ENCODE measurements at places on chromosomes 11 and 22.

DNA sequence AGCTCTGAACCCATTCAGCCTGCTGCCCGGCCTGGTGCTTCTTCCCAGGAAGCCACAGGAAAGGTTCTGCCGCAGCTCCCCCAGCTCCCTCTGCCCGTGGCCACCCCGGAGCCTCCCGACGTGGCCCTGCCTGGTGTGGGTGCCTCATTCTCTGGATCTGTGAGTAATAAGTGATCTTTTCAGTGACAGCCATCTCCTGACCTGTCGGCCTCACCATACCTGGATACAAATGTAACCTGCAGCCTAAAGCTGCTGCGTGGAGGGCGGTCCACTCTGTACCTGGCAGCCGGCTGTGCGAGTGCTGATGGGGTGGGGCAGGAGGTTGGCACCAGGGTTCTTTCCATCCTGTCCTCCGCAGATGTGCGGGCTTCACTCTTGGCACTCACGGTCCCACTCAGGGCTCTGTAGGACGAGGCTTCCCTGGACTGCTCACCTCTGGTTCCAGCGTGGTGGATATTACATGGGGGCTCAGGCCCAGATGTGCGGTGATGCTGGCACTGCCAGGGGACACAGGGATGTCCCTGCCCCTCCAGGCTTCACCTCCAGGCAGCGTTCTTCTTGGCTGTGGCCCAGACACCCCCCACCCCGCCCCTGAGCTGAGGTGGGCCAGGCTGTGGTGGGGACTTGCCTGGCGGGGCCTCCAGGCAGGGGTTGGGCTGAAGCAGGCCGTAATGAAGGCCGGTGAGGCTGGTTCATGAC is 748.5 kb downstream of the BRD1 start:
- DNase-seq: no peak

GRCh38 chr11:47248304-47248663 is 330 bp downstream of the ACP2 start:
- no peak for DNase-seq

GRCh38 chr11:360326-361280 is 8.7 kb upstream of the B4GALNT4 start:
- DNase-seq: no peak

GRCh38 chr11:116500947-116501602 is 271.7 kb downstream of the BUD13 start:
- no peak for DNase-seq

GRCh38 chr22:22556995-22557925 is 1.8 kb downstream of the PRAME start:
- no peak for DNase-seq

- no peak for DNase-seq
These were observed 83.7 kb downstream of the KCNQ1 start for GRCh38 chr11:2528301-2529050.

DNA sequence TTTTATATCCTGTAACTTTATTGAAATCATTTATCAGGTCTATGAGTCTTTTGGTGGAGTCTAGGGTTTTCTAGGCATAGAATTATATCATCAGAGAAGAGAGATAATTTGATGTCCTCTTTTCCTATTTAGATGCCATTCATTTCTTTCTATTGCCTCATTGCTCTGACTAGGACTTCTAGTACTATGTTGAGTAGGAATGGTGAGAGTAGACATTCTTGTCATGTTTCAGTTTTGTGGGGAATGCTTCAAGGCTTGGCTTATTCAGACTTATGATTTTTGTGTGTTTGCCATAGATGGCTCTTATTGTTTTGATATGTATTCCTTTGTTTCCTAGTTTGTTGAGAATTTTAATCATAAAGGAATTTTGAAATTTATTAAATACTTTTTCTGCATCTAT is 1078.3 kb downstream of the FAM181B start:
- DNase-seq: no peak

DNA sequence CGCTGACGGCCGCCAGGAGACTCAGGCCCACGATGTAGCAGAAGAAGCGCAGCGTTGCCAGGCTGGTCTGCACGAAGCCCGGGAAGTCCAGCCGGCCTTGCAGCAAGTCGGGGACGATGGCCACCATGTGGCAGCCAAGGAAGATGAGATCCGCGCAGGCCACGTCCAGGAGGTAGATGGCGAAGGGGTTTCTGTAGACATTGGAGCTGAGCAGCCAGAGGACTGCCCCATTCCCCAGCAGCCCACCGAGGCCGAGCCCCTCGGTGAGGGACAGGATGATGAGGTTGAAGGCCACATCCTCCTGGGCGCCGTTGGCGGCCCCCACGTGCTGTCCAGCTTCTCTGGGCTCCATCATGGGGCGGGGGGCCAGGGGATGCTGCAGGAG is 3.8 kb downstream of the MRGPRE start:
- DNase-seq: no peak

- no peak for DNase-seq
These were observed 45.7 kb upstream of the ANO1 start for GRCh38 chr11:70032470-70032795.

DNA sequence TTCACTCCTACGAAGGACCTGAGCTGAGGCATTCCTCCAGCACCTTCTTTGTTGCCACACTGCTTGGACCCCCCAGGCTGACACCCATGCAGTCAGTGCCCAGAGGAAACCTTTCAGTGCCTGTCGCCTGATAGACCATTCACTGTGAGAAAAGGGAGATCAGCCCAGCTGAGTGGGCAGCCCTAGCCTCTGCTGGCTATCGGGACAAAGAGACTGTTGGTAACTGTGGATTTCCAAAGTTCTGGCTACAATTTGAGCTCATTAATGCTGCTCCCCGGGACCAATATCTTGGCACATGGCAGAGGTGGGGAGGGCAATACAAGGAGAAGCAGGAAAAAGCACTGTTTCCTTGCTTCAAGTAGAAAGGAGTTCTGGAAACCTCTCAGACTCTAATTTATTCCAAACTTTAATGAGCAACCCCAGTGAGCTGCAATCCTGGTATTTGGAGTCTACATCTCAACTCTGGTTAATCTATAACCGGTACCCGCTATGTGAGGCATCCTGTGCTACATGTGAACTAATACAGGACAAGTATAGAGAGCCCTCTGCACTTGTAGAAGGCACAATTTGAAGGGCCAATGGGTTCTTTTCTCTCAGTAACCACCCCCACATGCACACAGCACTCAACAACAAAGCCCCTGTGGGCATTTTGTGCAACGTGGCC is 200.7 kb upstream of the NCAM1 start:
- DNase-seq: no peak

DNA sequence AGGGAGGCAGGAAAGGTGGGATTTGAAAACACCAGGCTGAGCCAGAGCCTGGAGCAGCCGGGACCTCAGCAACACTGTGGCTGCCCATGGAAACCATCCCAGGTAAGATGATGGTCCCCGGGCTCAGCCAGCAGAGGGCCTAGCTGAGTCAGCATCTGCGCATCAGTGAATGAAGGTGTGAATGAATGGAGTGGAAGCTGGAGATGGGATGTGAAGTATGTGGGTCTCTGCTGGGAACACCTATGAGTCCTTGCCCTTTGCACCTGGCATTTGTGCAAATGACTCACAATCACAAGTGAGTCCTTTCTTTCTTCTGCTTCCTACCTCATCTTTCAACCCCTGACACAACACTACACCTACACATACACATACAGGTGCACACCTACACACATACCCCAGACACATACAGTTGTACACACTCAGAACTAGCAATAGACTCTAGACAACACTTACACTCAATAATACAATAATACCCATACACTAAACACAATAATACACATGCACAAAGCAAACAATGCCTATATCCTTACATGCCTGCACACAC is 62.8 kb upstream of the PRDM11 start:
- no peak for DNase-seq

DNA sequence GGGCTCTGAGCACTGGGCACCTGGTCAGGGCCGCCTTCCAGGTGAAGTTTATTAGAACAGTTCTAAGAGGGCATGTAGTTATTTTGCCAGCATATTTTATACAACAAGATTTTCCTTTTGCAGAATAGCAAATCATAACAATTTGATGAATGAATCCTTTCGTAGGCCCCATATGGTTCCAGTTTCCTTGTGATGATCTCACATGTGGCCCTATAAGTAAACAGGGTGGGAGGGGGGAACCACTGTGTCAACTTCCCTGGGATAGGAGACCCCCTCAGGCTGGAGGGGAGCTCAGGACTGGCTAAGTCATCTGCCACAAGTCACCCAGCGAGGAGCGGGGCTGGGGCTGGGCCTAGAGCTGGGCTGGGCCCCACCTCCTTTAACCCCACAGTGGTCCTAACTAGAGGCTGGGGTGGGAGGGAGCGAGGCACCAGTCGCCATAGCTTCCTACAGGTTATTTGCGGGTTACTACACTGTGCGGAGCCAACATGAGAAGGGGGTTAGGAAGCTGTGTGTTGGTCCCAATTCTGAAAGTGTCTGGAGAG is 4.2 kb downstream of the FBLN1 start:
- DNase-seq: no peak

DNA sequence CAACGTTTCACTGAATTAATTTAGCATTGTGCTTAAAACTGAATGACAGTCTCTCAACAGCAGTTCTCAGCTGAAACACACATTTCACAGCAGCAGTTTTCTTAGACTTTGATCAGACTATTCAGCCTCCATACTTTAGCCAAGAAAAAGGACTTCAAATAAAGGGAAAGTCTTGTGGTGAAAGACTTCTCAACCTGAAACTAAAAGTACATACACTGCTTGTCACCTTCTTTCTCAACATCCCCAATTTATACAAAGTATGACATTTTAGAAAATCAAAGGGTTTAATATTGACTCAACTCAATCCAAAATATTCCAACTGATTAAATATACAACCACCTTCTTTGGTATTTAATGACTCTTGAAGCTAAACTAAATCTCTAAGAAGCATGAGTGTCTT is 419.0 kb downstream of the LRRC4C start:
- DNase-seq: no peak

DNA sequence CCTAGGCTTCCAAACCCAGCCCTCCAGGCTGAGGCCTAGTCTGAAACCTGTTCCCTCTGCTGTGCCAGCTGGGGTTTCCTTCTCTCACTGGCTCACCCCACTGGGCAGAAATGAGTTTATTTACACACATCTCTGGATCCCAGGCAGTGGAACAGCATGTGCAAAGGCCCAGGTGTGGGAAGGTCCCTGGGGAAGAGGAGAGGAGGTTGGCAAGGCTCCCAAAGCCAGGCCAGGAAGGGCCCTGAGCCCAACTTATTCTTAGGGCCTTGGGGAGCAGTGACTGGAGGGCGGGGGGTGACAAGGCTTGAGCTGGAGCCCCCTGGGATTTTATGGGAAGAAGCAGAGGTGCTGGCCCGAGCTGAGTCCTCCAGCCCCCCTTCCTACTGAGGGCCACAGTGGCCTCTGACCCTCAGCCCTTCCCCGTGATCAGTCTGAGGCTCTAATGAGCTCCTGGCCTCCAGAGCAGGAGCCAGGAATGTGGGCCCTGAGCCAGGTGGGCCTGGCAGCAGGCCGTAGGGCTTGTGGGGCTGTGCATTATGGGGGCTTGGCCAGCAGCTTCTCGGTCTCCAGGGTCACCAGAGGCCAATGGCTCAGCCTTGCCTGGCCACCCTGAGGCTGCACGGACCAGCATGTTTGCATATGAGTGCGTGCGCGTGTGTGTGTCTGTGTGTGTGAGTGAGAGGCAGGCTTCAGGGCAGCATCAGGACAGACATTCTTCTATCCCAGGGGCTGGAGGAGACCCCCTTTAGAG is 2.9 kb downstream of the MYO7A start:
- no peak for DNase-seq

DNA sequence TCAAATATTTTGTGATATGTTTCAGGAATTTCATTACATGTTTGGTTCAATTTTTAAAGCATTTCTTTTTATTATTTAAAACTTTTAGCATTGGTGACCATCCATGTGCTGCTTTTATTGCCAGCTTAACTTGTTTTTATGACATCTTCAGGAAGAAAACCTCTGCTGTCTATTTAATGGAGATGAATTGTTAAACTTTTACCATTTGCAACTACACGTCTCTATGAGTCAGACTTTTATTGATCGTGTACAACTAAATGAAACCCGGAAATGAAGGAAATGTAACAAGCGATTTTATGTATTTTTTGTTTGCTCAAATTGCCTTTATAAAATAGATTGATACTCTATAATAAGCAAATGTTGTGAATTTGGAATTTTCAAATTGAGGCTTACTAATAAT is 113.0 kb downstream of the PTPRJ start:
- DNase-seq: no peak

DNA sequence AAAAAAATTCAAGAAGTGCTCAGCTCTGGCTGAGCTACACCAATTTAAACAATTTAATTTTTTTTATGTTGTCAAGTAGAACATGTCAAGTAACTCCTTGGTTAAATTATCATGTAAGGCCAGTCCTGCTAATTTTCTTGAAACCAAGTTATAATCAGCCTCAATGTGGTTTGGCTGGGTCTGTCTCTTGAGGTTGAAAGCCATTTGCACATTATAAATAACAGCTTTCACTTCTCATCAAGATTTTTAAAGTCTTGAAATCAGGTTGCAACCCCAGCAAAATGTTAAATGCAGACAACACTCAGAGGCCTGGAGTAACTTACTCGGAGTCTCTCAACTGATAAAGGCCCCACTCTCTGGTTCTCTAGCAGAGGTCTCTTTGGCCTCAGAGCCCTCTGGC is 324.4 kb downstream of the BRD1 start:
- no peak for DNase-seq

DNA sequence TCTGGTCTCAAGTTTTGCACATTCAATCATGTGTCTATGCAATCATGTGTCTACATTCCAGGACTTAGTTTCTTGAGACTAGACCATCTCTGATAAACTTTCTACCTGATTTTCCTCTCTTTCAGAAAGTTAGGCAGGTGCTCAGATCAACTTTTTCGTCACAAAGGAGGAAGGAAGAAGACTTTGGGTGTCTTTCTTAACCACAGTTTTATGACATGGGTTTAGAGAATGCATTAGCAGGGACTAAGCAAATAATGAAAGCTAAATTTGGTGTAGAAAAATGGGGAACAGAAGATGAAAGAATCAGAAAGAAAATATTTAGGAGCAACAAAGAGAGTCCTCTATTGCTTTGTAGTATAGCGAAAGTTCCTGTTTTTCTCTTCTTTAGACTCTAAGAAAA is 7.7 kb upstream of the GLYATL1B start:
- no peak for DNase-seq

GRCh38 chr11:120565466-120566155 is 54.1 kb downstream of the GRIK4 start:
- DNase-seq: no peak

DNA sequence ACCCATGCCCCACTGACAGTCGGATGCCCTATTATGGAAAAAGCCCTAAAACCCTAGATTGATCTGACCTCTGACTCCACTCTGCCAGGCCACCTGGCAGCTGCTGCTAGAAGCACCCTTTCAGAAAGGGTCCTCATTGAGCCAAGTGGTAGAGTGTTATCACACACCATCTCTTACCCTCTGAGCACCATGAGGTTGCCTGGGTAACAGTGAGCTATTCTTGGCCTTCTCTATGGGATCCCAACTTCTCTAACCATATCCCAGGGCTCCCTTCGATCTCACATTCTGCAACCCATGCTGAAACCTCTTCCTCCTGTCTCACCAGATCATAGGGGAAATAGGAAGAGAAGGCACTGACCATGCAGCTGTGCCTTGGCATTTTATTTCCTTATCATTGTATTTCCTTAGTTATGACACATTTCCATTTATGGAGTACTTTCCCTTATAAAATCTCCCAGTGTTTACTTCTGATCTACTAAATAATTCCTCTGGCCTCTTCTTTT is 52.7 kb downstream of the MPPED2 start:
- DNase-seq: no peak

GRCh38 chr11:43222215-43222614 is 89.6 kb upstream of the API5 start:
- no peak for DNase-seq
